Activated CD4-positive, alpha-beta T cell treated with anti-CD3 and anti-CD28 coated beads, Interleukin-2, amount 50 U/mL, for 16 hours (primary cell): ENCODE measurements at places on chromosomes 2 and 18.

- DNase-seq: no peak
These were observed 753.4 kb upstream of the ACVR2A start for GRCh38 chr2:147091448-147091847.

GRCh38 chr2:148867079-148867769, 7.8 kb upstream of the KIF5C start:
- DNase-seq: no peak

DNA sequence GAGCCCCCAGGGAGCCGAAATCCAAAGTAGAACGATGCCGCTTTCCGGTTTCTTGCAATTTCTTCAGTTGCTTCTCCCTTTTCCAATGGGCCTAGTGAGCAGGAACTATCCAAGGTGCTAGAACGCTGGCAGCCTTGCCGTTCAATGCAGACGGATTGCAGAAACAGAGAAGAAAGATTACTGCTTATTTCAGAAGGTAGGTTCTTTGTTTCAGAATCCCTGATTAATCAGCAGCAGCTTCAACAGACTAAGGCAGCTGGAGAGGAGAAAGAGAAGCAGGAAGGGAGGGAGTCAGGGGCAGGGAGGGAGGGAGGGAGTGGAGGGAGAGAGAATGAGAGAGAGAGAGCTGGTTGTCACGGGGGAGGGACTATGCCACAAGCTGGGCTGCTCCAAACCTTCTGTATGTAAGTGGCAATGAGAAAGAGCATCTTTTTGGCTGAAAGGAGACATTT, 576 bp downstream of the NYAP2 start:
- DNase-seq: peak; percentile 4

- DNase-seq: peak; percentile 73
These were observed 48.8 kb downstream of the ADNP2 start for GRCh38 chr18:80157708-80158343.

GRCh38 chr2:220162320-220162719, 534.9 kb downstream of the SLC4A3 start:
- DNase-seq: no peak

GRCh38 chr18:39749154-39749553, 2183.6 kb upstream of the CELF4 start:
- DNase-seq: no peak

GRCh38 chr2:68605939-68606338, 37.4 kb upstream of the PROKR1 start:
- DNase-seq: no peak

DNA sequence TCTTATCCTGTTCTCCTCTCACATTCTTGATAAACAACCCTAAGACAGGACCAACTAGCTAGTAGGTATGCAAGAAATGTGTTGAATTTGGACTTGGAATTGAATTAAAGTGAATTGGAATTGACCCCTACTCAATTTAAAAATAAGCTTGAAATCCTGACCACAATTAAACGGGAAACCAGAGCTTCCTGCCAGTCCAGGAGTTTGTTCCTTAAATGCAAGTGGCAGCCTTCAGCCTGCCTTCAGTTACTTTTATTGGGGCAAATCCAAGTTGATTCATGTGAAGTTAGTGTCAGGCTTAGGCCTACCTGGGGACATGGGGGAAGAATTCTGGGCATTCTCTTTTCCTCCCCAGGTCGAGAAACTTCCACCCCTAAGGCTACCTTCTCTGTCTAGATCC, 457.6 kb downstream of the BCL11A start:
- DNase-seq: no peak

DNA sequence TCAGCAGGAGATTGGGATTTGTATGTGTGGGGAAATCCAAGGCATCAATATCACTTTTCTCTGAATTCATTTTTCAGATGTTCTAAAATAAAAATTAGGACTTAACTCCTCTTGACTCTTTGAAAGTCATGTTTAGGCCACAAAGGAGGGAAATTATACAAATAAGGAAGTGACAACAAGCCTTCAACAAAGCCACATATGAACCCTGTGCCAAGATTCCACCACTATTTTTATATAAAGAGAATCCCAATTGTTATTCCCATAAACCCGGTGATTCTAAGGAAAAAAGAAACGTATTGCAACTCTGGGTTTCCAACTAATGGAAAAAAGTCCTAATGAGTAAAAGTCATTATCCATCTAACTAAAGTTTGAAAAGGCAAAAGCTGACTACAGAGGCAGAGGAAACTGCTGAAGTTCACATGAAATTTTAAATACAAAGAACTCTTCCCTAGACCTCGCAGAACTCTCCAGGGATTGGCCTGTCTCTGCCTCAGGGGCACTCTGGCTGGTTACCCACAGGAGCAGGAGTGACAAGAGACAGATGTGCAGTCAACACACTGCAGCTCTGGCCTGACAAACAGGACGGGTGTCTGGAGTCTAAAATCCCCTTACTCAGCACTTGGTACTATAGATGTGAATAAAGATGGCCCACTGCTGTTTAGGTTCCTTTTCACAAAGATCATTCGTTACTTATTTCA, 11.5 kb downstream of the NPC1 start:
- no peak for DNase-seq

DNA sequence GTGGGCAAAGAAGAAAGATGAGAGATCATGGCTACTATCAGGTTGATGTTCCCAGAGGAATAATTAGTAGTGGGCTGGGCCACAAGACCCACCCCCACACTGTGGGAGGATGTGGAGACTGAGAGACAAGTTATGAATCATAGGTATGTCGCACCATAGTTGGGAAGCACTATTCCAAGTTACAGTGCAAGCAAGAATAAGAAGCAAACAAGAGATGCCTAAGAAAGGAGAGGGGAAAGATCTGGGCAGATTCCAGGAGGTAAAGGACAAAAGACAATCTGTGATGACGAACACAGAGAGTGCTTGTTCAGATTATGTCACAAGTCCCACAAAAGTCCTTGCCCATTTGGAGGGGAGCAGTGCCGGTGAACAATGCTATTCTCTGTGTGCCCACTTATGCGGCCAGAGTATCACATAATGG, 56.6 kb downstream of the FAM228A start:
- DNase-seq: no peak

DNA sequence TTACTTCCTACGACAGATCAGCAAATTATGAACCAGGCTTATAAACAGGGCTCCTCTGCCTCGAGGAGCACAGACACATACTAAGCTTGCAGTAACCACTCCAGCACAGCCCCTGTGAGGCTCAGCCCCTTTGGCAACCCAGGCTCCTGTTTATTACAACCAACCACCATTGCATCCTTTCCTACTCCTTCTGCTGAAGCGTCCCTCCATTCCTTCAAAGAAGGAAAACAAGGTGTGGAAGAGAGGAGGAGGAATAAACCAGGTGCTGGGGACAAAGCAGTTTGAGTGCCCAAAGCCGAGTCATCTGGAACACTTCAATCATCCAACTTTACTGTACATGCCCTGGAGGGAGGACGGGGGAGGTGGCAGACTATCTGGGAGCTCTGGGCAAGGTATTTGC, 87.2 kb upstream of the MGAT4A start:
- DNase-seq: no peak
